ENCODE measurements at places on chromosomes 4 and X.

DNA sequence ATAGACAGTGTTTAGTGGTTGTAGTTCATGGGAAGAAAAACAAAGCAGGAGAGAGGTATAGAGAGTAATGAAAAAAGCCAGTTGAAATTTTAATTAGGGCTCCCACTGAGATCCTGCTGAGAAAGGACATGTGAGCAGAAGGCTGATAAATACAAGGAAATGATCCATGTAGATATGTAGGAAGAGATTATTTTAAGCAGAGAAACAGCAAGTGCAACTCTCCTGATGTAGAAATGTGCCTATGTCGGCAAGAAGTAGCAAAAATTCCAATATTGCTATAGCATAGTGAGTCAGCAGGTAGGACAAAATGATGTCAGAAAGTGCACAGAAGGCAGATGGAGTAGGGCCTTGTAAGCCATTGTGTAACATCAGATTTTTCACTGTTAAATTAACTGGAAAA is 1027.3 kb downstream of the PCDH18 start:
- H3K36me3 ChIP-seq, result no peaks in the 10 kb centered on the region
- DNase-seq, result no peak
- no peak overlapping the region for H3K27ac ChIP-seq
- H3K4me3 ChIP-seq, result no peak overlapping the region

DNA sequence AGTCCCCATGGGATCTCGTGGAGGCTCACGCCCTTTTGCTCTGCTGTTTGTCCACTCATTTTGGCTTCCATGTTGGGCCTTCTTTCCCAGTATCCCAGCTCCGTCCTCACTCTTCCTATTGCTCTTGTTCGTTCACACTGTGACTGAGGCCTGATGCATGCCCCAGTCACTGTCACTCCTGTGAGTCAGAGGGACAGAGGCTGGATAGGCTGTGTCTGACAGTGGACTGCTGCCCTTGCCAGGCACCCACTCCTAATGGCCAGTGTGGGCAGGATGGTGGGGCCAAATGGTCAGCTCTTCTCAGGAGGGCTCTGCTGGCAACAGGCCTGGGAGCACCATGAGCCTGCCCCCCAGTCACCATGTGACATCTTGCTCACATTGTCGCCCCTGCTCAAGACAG is 40.0 kb downstream of the HADH start:
- no peak for DNase-seq
- no peak overlapping the region for H3K4me3 ChIP-seq
- H3K4me1 ChIP-seq, result no peaks in the 10 kb centered on the region
- H3K27me3 ChIP-seq, result no peaks in the 10 kb centered on the region
- no peaks in the 10 kb centered on the region for H3K36me3 ChIP-seq

GRCh38 chr4:83890816-83891215 is 354.9 kb downstream of the GPAT3 start:
- no peaks in the 10 kb centered on the region for H3K27me3 ChIP-seq
- H3K27ac ChIP-seq, result no peak overlapping the region
- H3K4me1 ChIP-seq, result no peaks in the 10 kb centered on the region

GRCh38 chr4:111562826-111563225 is 582.4 kb upstream of the FAM241A start:
- no peak for DNase-seq
- no peaks in the 10 kb centered on the region for H3K4me1 ChIP-seq
- no peak overlapping the region for H3K27ac ChIP-seq
- no peaks in the 10 kb centered on the region for H3K27me3 ChIP-seq
- no peaks in the 10 kb centered on the region for H3K36me3 ChIP-seq
- H3K4me3 ChIP-seq, result no peak overlapping the region

- no peak overlapping the region for H3K27ac ChIP-seq
- DNase-seq, result no peak
- H3K4me1 ChIP-seq, result no peaks in the 10 kb centered on the region
- no peaks in the 10 kb centered on the region for H3K27me3 ChIP-seq
Observed at GRCh38 chr4:35970366-35970960, 273.9 kb downstream of the ARAP2 start.

- H3K4me1 ChIP-seq, result no peaks in the 10 kb centered on the region
- DNase-seq, result no peak
- no peak overlapping the region for H3K27ac ChIP-seq
- no peak overlapping the region for H3K4me3 ChIP-seq
Observed at GRCh38 chrX:125340490-125340889, 20.8 kb downstream of the TEX13C start.

DNA sequence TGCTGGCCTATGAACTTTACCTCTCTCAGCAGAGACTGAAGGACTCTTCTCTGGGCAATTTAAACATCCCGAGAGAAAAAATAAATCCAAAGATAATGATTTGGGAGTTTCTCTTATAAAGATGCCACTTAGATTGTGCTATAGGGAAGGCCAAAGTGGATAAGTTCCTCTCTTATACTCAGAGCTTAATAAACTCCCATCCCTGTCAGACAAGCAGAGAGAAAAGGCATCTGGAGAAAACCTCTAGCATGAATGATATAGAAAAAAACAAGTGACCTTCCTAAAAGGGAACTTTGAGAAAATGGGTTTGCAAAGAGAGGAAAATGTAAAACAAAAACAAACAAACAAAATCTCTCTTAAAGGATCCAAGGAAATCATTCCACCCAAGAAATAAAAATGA is 199.4 kb downstream of the PALLD start:
- H3K4me3 ChIP-seq, result no peak overlapping the region
- no peak overlapping the region for H3K27ac ChIP-seq

DNA sequence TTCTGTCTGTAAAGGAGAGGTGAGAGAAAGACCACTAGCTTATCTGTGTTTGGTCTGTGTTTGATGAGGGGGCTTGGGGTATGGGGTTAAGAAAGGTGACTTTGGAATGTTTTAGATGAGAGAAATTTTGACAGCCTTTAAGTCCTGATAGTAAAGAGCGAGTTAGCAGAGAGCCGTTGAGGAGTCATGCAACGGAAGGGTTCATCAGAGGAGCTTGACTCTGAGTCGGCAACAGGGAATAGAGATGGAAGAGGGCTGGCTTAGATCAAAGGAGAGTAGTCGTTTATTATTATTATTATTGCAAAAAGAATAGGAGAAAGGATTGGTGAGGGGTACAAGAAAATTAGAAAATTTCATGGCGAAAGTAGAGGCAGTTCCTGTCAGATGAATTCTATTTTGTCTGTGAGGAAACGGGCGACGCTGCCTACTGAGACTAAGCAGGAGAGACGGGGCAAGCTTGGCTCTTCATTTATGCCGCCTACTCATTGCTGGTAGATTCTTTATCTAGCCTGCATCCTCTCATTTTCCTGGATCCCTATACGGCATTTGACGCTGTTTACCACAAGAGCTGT is 473 bp upstream of the VAMP7 start:
- H3K27ac ChIP-seq, result peak overlapping the region; percentile 57
- DNase-seq, result no peak
- no peaks in the 10 kb centered on the region for H3K27me3 ChIP-seq
- H3K36me3 ChIP-seq, result no peaks in the 10 kb centered on the region
- H3K4me1 ChIP-seq, result no peaks in the 10 kb centered on the region
- H3K4me3 ChIP-seq, result peak overlapping the region; percentile 60

DNA sequence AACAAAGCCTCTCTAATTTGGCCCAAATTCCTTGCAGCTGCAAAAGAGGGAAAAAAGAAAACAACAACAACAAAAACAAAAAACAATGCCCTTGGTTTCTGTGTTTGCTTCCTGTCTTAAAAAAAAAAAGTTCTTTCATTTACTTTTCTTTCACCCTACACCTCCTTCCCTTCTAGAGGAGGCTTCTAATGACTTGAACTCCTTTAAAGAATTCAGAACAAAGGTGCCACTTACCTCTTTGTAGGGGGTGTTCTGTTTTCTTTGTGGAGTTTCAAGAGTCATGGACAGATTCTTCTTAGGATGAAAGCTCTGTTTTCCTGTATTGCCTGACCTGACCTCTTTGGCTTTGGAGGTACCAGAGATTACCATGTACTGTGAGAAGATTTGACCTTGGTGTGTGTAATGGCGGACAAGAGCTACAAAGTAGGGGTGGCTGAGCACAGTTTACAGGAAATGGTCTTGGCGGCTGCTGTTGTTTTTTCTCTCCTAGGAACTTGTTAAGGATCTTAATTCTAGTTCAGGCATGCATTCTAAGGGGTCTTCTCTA is 72.4 kb upstream of the S100G start:
- no peaks in the 10 kb centered on the region for H3K4me1 ChIP-seq
- DNase-seq, result no peak
- H3K27ac ChIP-seq, result no peak overlapping the region
- H3K36me3 ChIP-seq, result no peaks in the 10 kb centered on the region
- no peaks in the 10 kb centered on the region for H3K27me3 ChIP-seq
- H3K4me3 ChIP-seq, result no peak overlapping the region

DNA sequence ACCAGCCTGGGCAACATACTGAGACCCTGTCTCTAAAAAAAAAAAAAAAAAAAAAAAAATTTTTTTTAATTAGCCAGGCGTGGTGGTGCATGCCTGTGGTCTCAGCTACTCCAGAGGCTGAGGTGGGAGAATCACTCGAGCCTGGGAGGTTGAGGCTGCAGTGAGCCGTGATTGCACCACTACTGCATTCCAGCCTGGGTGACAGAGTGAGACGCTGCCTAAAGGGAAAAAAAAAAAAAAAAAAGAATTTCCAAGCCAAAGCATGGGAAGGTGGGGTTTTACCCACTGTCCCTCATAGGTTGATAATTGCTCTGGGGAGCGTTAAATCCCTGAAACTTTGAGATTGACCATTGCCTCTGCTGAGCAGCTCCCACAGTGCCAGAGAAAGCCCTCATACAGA is 427.5 kb downstream of the BCOR start:
- H3K27ac ChIP-seq, result no peak overlapping the region
- H3K27me3 ChIP-seq, result no peaks in the 10 kb centered on the region
- no peak for DNase-seq
- H3K36me3 ChIP-seq, result no peaks in the 10 kb centered on the region

GRCh38 chr4:174009686-174010451 is 273.6 kb downstream of the FBXO8 start:
- H3K27ac ChIP-seq, result no peak overlapping the region
- H3K4me1 ChIP-seq, result no peaks in the 10 kb centered on the region
- no peaks in the 10 kb centered on the region for H3K36me3 ChIP-seq
- H3K4me3 ChIP-seq, result no peak overlapping the region

GRCh38 chr4:69239557-69240168 is 25.1 kb upstream of the UGT2B11 start:
- H3K27me3 ChIP-seq, result no peaks in the 10 kb centered on the region
- H3K36me3 ChIP-seq, result no peaks in the 10 kb centered on the region
- no peak overlapping the region for H3K4me3 ChIP-seq
- peak; percentile 34 for DNase-seq
- peak overlapping the region; percentile 67 for H3K27ac ChIP-seq
- peaks cover 3% of the 10 kb centered on the region for H3K4me1 ChIP-seq

GRCh38 chr4:40176602-40177001 is 20.2 kb upstream of the RHOH start:
- H3K27me3 ChIP-seq, result no peaks in the 10 kb centered on the region
- no peak overlapping the region for H3K4me3 ChIP-seq
- H3K36me3 ChIP-seq, result no peaks in the 10 kb centered on the region

DNA sequence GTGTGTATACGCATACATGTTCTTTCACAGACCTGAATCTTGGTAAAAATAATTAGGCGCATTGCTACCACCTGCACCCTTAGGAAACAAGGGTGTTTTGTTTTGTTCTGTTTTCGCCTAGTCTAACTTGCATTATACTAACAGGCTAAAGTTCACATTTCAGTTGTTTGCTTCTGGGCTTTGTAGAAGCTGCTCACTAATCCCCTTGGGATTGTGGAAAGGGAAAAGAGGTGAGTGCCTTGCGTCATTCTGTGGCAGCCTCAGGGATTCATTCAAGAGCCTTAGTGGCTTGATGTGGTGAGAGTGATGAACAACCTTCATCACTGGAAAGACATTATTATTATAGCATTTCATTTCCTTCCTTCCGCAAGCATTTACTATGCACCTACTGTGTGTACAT is 331.1 kb downstream of the ADGRL3 start:
- H3K27me3 ChIP-seq, result no peaks in the 10 kb centered on the region
- no peaks in the 10 kb centered on the region for H3K4me1 ChIP-seq
- H3K36me3 ChIP-seq, result no peaks in the 10 kb centered on the region
- no peak for DNase-seq
- H3K4me3 ChIP-seq, result no peak overlapping the region

GRCh38 chr4:150211016-150211415 is 132.8 kb downstream of the DCLK2 start:
- H3K27ac ChIP-seq, result no peak overlapping the region
- no peak overlapping the region for H3K4me3 ChIP-seq
- DNase-seq, result no peak
- H3K4me1 ChIP-seq, result no peaks in the 10 kb centered on the region

DNA sequence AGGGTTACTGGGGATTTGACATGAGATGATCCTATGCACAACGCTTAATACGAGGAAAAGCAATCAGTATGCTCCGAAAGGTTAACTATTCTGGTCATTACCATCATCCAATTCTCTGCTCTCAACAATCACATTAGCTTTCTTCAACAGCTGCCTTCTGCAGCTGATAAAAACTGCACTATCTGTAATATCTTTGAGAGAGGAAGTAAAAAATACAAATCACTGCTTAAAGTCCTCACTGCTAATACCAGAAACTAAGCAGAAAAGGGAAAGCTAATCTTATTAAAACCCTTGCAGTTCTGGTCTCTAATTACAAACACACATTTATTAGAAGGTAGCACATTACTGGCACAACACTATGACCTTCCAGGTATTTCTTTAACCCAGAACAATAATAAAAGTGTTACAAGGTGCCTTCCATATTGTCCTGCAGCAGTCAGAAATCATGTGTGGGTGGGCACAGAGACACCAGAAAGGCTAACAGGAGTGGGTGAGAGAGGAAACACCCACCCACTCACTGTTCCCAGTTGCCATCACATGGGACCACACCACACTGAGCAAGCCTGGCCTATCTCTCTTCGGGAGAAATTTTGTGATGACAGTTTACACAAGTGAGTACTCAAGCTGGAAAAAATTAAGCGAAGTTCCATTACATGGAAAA is 71.0 kb downstream of the RELL1 start:
- no peak overlapping the region for H3K4me3 ChIP-seq
- H3K27ac ChIP-seq, result no peak overlapping the region
- no peaks in the 10 kb centered on the region for H3K36me3 ChIP-seq
- no peak for DNase-seq

- H3K4me1 ChIP-seq, result no peaks in the 10 kb centered on the region
- DNase-seq, result no peak
- no peak overlapping the region for H3K27ac ChIP-seq
- peaks cover 3% of the 10 kb centered on the region for H3K27me3 ChIP-seq
Observed at GRCh38 chrX:120367402-120368109, 5.7 kb downstream of the ATP1B4 start.
